Thoracic aorta (tissue), 2 donors: ENCODE measurements at places on chromosomes 12 and 14. TPM values are rescaled to one million over a fixed set of nuclear protein-coding genes. Genes with fewer than 3 reads are reported as not detected.
A peak's percentile ranks its signal among the peaks of the same experiment; 100 is the strongest.

The FGD4 gene
- total RNA-seq: 61.6 TPM

The PSMC6 gene
- 89.0 TPM for total RNA-seq

The RTN1 gene
- 66.5 TPM for total RNA-seq

The DACT1 gene
- total RNA-seq: 36.1 TPM

DNA sequence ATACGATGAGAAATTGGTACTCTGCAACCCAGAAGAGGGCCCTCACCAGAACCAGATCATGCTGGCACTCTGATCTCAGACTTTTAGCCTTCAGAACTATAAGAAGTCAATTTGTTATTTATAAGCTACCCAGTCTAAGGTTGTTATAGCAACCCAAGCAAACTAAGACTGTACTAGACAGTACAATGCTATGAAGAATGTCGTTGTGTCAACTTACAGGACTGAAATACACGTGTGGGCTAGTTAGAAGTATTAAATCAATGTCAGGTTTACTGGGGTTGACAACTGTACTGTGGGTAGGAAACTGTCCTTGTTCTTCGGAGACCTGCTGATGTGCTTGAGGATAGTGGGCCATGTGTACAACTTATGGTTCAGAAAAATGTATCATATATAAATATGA is 19.7 kb downstream of the DUSP16 start:
- no peaks in the 10 kb centered on the region for H3K27me3 ChIP-seq
- no peaks in the 10 kb centered on the region for H3K4me1 ChIP-seq
- no peak for DNase-seq
- H3K36me3 ChIP-seq: no peaks in the 10 kb centered on the region

DNA sequence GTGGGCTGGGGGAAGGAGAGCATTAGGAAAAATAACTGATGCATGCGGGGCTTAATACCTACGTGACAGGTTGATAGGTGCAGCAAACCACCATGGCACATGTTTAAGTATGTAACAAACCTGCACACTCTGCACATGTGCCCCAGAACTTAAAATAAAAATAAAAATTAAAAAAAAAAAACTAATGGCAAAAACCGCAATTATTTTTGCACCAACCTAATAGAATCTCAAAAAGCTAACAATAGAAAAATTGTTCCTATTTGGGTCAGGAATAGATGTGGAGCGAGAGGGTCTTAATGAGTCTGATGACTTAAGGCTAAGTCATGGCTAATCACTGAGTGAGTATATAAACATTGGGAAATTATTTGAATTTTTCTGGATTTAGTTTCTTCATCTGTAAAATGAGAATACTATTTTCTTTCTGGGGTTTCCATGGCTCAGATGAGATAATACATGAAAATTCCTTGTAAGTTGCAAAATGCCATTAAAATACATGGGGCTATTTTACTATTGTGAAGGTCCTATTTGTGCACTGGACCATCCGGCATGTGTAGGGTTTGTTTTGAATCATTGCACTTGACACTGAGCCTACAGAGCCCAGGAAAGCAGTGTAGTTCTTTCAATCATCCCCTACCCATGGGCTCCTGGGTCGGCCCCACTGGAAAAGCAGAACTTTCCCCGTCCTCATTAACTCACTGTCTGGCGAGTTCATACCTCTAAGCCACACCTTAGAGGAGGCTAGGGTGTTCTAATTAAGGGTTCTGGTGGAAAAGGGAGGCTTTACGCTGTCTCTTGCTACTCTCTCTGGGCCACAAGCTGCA is 164.1 kb upstream of the NTF3 start:
- H3K4me3 ChIP-seq: no peak overlapping the region
- no peak overlapping the region for H3K27ac ChIP-seq
- no peaks in the 10 kb centered on the region for H3K36me3 ChIP-seq
- no peaks in the 10 kb centered on the region for H3K27me3 ChIP-seq
- H3K4me1 ChIP-seq: no peaks in the 10 kb centered on the region

- H3K27me3 ChIP-seq: no peaks in the 10 kb centered on the region
- DNase-seq: no peak
- no peak overlapping the region for H3K4me3 ChIP-seq
Measured at GRCh38 chr12:30155001-30155730, 371.4 kb upstream of the TMTC1 start.

DNA sequence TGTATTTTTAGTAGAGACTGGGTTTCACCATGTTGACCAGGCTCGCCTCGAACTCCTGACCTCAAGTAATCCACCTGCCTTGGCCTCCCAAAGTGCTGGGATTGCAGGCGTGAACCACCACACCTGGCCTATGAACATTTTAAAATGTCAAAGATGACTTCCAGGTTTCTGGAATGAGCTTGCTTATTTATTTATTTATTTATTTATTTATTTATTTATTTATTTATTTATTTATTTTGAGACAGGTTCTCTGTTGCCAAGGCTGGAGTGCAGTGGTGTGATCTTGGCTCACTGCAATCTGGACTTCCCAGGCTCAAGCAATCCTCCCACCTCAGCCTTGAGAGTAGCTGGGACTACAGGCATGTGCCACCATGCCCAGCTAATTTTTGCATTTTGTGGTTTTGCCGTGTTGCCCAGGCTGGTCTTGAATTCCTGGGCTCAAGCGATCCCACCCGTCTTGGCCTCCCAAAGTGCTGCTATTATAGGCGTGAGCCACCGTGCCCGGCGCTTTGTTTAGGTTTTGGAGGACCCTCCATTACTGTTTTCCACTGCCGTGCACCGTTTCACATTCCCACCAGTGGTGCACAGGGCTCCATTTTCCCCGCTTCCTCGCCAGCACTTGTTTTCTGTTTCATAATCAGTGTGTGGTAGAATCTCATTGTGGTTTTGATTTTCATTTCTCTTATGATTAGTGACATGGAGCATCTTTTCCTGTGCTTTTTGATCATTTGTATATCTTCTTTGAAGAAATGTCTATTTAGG is 6.4 kb upstream of the CFAP251 start:
- DNase-seq: no peak
- no peaks in the 10 kb centered on the region for H3K27me3 ChIP-seq
- H3K27ac ChIP-seq: no peak overlapping the region
- H3K36me3 ChIP-seq: peaks cover 27% of the 10 kb centered on the region

DNA sequence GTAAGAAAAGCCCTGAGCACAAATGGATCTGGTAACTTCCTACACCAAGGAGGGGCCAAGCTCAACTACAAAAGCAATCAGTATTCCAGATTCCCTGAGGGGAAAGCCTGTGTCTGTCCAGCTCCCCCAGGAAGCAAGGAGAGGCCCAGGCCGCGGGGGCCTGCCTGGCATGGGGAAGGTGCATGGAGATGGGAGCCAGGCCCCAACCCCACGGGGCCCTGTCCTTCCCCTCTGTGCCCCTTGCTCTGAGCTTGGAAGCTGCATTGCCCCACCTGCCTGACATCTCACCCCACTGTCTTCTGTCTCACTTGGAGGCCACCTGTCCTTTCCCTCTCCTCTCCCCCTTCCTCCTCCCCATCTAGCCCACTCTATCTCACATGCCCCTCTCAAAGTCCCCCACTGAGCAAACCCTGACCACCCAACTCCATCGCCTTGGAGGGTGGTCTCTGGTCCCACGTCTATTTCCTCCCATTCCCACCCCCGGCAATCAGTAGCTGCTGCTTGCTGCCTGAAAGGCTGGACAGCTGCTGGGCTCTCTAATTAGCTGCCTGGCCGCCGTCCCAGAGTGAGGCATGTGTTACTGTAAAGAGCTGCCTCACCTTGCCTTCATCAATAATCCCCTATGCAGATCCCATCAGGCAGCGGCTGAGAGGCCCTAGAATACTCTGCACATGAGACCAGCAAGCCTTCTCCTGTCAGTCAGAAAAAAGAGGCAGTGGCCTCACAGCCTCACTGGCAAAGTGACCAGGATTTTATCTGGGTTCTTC is 3.4 kb upstream of the TMEM229B start:
- H3K4me1 ChIP-seq: no peaks in the 10 kb centered on the region
- H3K36me3 ChIP-seq: no peaks in the 10 kb centered on the region
- H3K4me3 ChIP-seq: no peak overlapping the region
- H3K27me3 ChIP-seq: no peaks in the 10 kb centered on the region

- no peak for DNase-seq
- no peak overlapping the region for H3K4me3 ChIP-seq
- no peak overlapping the region for H3K27ac ChIP-seq
Measured at GRCh38 chr14:23428686-23429495, 6.6 kb downstream of the MYH7 start.

DNA sequence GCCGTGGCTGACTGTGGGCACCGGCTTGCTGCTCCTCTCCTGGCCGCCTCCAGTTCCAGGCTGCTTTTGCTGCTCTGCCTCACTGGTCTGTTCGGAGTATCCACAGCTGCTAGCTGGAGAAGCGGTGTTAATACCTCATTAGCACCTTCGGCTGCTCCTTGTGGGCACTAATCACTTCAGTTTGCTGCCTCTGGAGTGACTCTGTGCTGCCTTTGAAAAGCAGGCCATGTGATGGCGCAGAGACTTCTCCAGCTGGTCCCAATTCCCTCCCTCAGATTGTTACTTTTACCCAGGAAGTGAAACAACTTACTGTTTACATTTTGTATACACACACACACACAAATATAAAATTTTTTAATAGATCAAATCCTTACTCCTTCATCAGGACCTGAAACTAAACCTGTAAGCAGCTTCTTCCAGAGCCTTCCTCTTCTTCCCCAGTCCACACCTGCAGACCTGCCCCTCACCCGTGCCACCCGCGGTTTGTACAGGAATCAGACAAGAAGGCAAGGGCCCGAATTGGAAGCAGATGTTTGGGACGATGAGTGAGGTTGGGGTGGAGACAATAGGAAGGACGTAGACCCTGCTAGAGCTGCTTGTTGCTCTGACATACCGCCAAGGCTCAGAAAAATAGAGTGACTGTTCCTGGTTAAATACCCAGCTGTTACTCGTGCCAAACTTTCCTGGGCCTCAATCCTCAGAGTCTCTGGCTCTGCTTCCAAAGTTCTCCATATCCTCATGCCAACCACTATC is 41.5 kb upstream of the LTBP2 start:
- H3K36me3 ChIP-seq: no peaks in the 10 kb centered on the region
- H3K27ac ChIP-seq: peak overlapping the region; percentile 76
- no peaks in the 10 kb centered on the region for H3K27me3 ChIP-seq
- H3K4me1 ChIP-seq: peaks cover 84% of the 10 kb centered on the region
- no peak overlapping the region for H3K4me3 ChIP-seq

DNA sequence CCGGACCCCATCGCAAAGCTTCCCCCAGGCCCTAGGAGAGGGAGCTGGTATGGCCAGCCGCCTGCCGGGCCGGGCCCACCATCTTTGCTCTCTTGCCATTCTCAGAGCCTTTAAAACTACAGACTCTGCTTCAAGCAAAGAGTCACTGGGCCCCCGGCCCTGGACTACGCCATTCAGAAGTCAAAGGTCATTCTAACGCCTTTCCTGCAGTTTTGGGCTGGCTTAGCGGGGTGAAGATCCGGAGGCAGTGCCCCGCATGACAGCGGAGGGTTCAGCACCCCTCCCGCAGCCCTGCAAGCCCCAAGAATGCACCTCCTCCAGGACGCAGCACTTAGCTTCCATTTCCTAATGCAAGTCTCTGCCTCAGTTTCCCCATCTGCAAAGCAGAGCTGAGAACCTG is 38.3 kb upstream of the MEG3 start:
- no peak overlapping the region for H3K4me3 ChIP-seq
- DNase-seq: no peak
- no peaks in the 10 kb centered on the region for H3K27me3 ChIP-seq
- H3K4me1 ChIP-seq: no peaks in the 10 kb centered on the region
- no peaks in the 10 kb centered on the region for H3K36me3 ChIP-seq
- no peak overlapping the region for H3K27ac ChIP-seq

DNA sequence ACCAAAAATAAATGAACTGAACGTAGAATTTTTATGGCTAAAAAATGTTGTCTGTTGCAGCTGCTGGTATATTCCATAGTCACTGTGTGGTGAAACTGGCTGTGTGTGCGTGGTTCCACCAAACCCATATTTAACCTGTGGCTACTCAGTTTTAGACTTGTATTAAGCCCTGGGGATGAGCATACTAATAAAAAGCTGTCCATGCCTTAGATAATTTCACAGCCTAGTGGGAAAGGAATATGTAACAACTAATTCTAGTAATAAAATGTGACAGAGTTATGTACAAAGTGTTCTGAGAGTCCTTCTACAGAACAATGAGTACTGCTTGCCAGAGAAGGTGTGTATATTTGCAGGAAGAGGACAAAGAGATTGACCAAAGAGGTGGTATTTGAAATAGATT is 125.5 kb downstream of the TMTC3 start:
- no peaks in the 10 kb centered on the region for H3K4me1 ChIP-seq
- no peak overlapping the region for H3K4me3 ChIP-seq
- DNase-seq: no peak
- no peaks in the 10 kb centered on the region for H3K36me3 ChIP-seq
- H3K27ac ChIP-seq: no peak overlapping the region
- H3K27me3 ChIP-seq: no peaks in the 10 kb centered on the region
